CD4-positive, alpha-beta T cell treated with Interleukin-6 for 4 hours (primary cell): ENCODE measurements at places on chromosomes 7 and 10.

GRCh38 chr7:4111166-4111565 lies 570.9 kb upstream of the FOXK1 start:
- no peak for DNase-seq

DNA sequence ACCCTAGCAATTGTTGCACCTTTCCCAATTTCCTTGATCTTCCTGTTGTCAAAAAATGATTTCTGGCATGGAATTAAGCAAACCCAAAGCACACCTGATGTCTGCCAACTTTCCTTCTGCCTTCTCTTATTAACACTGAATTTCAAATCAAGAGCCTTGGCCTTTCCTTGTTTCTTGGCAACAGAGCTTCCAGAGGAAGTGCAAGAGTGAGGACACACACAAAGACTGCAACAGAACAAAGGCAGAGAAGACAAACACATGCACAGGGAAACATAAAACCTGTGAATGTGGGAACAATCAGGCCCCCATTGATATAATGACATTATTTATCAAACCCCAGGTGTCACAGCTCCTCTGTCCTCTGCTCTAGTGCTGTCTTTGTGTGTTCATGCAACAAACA lies 73.0 kb upstream of the IL6 start:
- DNase-seq = no peak

GRCh38 chr10:62528441-62528840 lies 154.3 kb downstream of the ZNF365 start:
- no peak for DNase-seq

DNA sequence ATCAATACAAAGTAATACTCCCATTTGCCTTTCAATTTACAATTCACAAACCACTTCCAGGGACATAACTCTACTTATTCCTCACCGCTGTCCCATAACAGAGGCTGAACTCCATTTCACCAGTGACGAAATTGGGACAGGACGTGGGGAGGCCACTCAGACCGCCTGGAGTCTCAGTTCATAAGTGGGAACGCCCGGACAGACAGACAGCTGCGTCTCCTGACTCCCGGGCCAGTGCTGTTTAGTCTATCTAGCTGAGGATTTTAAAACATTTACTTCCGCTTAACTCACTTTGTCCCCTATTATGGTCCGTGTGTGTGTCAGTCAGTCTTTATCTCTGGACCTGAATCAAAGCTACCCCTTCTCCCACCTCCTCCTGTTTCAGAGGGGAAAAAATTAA lies 67.4 kb upstream of the ZNF438 start:
- DNase-seq = no peak

DNA sequence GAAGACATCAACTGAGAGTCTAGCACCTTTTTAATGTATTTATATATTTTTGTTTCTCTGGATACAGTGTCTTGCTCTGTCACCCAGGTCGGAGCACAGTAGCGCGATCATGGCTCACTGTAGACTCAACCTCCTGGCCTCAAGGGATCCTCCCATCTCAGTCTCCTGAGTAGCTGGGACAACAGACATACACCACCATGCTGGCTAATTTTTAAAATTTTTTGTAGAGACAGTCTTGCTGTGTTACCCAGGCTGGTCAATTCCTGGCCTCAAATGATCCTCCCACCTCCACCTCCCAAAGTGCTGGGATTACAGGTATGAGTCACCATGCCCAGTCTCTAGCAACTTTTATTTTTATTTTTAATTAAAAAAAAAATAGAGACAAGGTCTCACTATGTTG lies 51.4 kb upstream of the ANLN start:
- no peak for DNase-seq

DNA sequence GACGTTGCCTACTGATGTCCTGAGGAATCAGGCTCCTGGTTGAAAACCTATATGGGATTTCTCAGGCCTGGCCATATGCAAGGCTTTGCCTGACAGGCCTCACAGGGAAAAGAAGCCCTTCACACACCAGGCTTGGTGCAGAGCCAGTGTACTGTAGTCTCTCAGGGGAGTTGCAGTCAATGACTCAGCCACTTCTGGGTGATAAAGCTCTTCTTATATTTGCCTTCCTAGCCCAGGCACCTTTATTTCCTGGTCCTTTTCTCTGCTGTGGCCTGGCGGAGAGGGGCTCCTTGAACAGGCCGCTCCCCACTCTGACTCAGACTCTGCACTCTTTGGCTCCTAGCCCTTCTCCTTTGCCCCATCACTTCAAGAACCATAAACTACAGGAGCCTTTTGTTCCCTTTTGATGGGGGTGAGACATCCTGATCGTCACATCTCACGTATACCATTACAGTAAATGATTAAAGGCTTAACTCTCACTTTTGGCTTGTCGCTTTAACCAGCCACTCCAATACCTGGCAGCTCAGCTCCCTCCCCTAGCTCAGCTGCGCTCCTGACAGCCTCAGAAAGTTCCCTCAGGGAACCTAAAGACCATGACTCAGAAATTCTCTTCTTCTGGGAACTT lies 33.5 kb downstream of the DPY19L1 start:
- DNase-seq = no peak

DNA sequence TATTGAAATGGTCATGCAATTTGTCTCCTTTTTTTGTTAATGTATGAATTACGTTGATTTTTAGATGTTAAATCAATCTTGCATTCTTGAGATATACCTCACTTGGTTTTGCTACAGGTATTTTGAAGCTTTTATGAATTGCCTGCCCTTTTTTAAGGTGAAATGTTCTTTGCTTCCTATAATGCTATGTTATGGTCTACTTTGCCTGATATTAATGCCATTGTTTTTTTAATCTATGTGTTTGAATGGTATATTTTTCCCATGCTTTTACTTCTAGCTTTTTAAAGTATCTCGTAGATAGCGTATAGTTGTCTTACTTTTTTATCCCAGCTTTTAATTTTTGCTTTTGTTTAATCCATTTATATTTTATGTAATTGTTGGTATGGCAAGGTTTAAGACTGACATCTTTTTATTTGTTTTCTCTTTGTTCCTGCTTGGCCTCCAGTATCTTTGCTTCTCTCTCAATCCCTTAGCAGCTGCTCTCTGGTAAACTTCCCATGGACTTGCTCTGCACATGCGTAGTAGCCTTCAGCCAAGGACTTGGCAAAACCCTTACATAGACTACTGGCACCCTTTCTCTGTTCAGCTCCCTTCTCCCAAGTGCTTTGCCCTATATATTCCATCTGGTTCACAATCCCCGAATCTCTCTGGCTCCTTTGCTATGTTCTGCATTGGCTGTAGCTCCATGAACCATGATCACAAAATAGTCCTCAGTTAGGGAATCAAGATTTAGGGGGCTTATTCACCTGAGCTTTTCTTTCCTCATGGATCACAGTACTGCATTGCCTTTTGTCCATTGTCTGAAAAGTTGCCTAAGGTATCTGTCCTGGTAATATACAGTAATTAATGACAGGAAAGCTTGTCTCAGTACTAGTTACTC lies 8.4 kb downstream of the TRIM24 start:
- no peak for DNase-seq

- DNase-seq = no peak
These were observed 11.7 kb upstream of the TMEM106B start for GRCh38 chr7:12199363-12199762.

GRCh38 chr10:66259836-66260235 lies 666.0 kb upstream of the LRRTM3 start:
- no peak for DNase-seq

GRCh38 chr10:32149252-32149955 lies 93.2 kb upstream of the KIF5B start:
- DNase-seq = no peak

DNA sequence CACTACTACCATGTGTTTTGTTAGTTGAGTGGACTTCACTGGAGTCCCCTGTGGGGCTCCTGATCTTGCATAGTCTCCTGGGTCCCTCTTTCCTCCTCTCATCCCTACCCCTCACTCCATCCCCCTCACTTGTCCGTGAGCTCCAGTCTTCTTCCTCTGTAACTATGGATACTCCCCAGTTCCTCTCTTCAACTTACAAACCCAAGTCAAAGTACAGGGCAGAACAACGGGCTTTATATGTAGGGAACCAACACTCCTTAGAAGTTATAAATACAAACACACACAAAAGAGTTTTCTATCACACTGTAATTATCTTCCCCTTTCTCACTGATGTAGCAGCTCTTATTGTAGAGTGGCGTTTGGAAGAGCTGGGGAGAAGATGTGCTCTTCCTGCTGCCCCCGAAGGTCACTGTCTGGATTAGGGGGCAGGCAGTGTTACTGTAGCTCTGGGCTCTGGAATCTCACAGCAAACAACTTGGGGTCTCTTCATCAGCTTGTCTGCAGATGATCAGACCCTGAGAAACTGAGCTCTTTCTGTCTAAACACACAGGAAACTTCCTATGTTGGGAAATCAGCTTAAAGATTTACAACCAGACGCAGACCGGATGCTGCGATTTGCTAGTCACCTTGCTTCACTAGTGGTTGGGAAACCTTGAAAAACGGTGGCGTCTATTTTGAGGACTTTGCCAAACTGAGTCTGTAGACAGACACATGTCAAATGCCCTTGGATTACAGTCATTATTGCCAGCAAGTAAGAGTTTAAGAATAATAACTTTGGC lies 13.6 kb downstream of the SNX10 start:
- DNase-seq = peak; percentile 47

- DNase-seq = no peak
These were observed 162.9 kb downstream of the FANK1 start for GRCh38 chr10:126059076-126059826.

DNA sequence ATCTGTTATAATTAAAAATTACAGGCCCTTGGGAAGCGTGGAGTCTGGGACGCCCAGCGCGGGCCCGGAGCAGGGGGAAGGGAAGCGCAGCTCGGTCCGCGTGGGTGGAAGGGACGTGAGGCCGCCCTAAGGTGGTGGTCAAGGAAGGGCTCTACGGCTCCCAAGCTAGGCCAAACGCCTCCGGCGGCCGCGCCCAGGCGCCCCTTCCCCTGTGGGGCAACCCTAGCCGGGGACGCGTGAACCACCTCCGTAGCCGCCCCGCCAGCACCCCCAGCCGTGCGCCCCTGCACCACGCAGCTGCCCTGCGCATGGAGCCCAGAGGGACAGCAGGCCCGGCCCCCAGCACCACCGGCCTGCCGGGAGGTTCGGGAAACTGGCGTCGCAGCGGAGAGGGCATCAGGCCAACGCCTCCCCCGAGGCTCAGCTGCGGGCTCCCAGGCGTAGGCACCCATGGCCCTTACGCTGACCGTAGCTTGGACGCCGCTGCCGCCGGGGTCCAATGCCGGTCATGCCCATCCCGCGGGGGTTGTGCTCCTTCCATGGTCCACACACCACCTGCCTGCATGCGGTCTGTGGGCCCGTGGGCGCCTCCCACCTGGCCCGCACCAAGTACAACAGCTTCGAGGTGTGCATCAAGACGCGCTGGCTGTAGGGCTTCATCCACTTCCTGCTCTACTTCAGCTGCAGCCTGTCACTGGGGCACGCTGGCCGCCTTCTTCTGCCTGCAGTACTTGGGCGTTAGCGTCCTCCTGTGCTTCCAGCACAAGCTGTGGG lies 166.7 kb downstream of the SEPTIN7 start:
- no peak for DNase-seq

GRCh38 chr7:151406051-151406875 lies 3.6 kb downstream of the WDR86 start:
- no peak for DNase-seq

GRCh38 chr10:115384665-115385064 lies 291.5 kb downstream of the ATRNL1 start:
- DNase-seq = no peak

- DNase-seq = no peak
These were observed 191.0 kb downstream of the CAMK1D start for GRCh38 chr10:12540341-12540781.

GRCh38 chr10:84798312-84798711 lies 469.9 kb downstream of the CCSER2 start:
- no peak for DNase-seq

- DNase-seq = no peak
These were observed 29.4 kb downstream of the NPTX2 start for GRCh38 chr7:98646465-98646864.
